ENCODE measurements at places on chromosomes 2 and 18. TPM values are rescaled to one million over a fixed set of nuclear protein-coding genes. Genes with fewer than 3 reads are reported as not detected.
A peak's percentile ranks its signal among the peaks of the same experiment; 100 is the strongest.

GRCh38 chr2:17095340-17095739 lies 422.9 kb downstream of the RAD51AP2 start:
- DNase-seq = no peak

GRCh38 chr18:58535340-58536201 lies 93.3 kb downstream of the ALPK2 start:
- no peak for DNase-seq

DNA sequence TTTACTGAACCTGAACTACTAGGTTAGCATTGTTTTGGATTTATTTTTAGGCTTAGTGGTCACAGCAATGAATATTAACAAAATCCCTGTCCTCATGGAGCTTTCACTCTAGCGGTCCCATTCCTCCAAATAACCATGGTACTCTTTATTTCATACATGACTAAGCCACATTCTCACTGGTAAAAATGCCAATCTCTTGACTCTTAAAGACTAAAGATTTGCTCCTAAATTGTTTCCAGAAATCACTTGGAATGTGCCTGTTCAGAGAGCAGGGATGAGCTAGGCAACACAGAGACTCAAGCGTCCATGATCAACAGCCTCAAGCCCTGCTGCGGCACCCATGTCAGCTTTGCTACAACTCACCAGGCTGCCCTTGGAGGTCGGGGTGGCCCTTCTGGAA lies 13.5 kb downstream of the LMAN1 start:
- no peak for DNase-seq

DNA sequence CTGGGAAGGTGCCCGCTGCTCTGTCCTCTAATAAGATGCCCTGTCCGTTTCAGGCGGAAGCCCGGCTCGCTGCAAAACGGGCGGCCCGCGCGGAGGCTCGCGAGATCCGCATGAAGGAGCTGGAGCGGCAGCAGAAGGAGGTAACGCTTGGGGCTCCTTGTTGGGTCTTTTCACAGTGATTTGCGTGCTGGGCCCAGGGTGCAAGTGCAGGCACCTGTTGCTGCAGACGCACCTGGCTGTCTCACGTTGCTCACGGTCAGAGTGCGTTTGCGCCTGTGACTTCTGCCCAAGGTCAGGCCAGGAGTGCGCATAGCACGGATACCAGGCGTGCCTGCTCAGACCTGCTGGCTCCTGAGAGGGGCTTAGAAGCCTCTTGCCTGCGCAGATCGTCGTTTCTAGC lies 81.1 kb downstream of the LRRFIP1 start:
- DNase-seq = no peak

DNA sequence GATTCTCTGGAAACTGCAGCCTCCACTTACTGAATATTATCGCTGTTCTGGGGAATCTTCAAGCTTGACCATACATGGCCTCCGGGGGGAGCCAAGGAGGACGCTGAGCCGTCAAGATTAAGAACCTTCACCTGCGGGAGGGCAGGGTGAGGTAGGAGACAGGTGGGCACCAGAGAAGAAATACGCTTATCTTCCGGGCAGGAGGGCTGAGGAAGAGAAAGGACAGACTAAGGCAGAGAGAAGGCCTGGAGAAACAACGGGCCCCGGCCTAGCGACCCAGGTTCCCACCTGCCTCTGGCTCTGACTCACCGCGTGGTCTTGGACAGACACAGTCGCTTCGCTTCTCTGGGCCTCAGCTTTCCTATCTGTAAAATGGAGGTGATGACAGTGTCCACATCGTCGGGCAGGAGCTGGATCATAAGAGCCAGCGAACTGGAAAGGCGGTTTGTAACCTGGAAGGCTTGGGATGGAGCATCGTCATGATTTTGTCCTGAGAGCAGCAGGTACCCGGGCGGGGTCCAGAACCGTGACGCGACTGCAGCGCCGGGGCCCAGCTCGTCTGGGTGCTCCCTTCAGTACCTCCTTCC lies 659 bp downstream of the ZNF142 start:
- DNase-seq = peak; percentile 50

DNA sequence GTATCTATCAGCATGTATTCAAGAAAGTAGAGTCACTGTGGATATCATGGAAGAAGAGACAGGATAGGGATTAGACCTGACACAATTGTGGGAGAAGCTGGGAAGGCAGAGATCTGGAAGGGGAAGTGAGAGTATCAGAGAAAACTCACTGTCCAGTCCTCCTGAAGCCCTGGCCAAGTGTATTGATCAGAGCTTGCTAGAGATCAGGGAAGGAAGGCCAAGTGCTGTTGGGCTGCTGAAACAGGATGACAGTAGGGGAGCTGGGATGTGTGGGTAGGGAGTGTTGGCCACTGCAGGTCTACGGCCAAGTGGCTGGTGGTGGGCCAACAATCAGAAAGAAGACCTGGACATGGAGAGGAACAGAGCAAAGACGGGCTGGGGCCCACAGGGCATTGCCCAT lies 26.3 kb upstream of the TTR start:
- DNase-seq = no peak

DNA sequence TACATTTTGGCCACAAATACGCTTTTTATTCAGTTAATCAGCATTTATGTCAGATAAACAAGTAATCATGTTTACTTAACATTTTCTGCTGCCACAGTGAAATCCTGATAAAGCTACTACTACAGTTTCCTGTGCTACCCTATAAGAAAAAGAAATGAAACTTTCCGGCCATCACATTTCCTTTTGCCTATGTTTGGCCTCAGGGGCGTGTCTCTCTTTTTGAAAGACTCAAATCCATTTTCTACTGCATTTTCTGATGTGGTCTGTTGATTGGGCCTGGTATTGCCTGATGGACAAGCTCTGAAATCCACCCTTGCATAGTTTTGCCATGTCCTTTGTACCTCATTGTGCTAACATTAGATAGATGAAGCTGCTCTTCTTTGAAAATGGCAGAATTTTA lies 152.6 kb downstream of the AGPS start:
- no peak for DNase-seq

GRCh38 chr2:109264595-109265328 lies 135.8 kb downstream of the SH3RF3 start:
- DNase-seq = no peak

- no peak for DNase-seq
These were observed 40.5 kb downstream of the RDH14 start for GRCh38 chr2:18519914-18520450.

GRCh38 chr2:15647622-15648590 lies 56.2 kb downstream of the DDX1 start:
- no peak for DNase-seq

The EMILIN2 gene
- 23.0 TPM for total RNA-seq

The FTCDNL1 gene
- 1.3 TPM for total RNA-seq
